Activated naive CD4-positive, alpha-beta T cell treated with anti-CD3 and anti-CD28 coated beads for 36 hours (primary cell): ENCODE measurements at places on chromosomes 7 and 10.

DNA sequence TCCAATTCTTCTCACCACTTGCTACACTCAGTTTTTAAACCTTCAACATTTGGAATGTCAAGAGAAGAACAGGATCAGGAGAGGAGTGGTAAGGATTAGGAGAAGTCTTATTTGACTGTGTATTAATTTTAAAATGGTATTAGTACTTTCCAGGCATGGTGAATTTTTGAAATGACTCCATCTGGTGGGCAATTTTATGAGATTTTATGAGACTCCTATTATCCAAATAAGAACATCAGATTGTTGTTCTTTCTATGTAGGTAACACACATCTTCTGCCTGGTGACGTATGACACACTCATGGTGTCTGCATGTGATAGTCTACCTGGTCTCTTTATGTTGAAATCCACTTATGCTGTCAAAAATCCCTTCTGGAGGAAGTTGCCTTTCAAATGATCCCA, 51.0 kb downstream of the SLC13A1 start:
- no peak for DNase-seq

DNA sequence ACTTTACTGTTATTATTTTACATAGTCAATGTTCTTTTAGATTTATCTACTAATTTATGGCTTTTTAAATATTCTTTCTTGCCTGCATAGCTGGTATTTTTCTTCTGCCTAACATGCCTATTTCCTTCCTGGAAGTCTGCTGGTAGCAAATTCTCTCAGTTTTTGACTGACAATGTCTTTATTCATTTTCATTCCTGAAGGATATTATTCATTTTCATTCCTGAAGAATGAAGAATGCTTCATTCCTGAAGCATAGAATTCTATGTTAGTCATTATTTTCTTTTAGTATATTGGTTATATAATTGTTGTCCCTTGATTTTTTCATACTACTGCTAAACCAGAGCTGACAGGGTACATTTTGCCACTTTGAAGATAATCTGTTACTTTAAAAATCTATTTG, 41.8 kb downstream of the TMEM168 start:
- no peak for DNase-seq

- DNase-seq: no peak
These were observed 30.3 kb upstream of the CREB3L2 start for GRCh38 chr7:138032186-138032585.

GRCh38 chr7:128827971-128828711, 2.1 kb upstream of the FLNC start:
- DNase-seq: no peak

GRCh38 chr7:77254915-77255314, 55.3 kb upstream of the FGL2 start:
- DNase-seq: no peak

DNA sequence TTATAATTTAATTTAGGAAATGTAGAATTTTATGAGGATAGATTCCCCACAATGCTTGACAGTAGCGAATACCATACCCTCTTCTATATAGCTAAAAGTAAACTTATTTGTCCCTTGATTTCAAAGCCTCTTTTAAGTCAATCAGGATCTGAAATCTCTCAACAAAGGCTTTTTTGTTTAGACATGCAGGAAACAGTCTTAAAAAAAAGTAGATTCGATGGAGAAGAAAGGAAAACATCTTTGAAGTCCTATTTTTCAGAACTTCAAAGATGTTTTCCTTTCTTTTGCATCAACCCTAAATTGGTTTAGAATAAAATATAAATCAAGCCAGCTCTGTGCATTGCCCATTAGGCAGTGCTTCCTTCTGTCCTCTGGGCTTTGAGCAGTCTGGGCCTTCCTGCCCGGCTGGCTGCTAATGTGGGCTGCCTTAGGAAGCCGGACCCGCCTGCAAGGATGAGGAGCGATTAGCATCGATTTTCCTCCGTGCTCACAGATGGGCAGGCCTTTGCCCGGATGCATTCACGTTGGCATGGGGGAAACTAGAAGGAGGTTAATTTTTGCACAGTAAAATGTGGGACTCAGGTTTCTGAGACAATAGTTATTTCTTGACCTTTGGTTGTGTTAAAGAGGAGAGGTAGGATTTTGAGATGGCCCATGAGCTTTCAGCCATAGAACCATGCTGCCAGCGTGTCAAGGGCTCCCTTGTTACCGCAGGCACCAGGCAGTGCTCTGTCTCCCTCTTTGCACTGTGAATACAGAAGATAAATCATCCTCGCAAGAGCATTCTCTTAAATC, 15.5 kb downstream of the MSRB2 start:
- DNase-seq: no peak
